Activated B cell treated with CpG ODN at 0.5 μM for 24 hours (primary cell): ENCODE measurements at places on chromosomes 6 and 20. TPM values are rescaled to one million over a fixed set of nuclear protein-coding genes. Genes with fewer than 3 reads are reported as not detected.

The ADGB gene
- not detected in 2 replicates for total RNA-seq

The SLA2 gene
- 0.59 and 0.67 TPM in 2 replicates for total RNA-seq

The SLC26A8 gene
- total RNA-seq = not detected in 2 replicates

The NKAIN4 gene
- total RNA-seq = not detected in 2 replicates

The NKX2-2 gene
- not detected in 2 replicates for total RNA-seq

DNA sequence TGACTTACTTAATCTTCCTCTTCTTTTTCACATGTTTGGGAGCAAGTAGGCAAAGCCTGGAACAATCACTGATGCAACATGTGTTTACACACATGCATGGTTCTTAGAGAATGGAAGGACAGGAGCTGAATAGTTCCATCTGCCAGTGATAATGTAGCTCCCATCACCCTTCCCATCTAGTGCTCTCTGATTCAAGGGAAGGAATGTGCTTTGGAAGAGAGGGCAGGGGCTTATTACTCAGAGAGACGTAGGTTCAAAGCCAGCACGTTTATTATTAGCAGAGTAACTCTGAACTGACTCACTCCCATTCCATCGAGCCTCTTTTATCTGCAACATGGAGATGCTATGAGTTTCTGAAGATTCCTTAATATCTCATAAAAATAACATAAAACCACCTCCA lies 211.9 kb downstream of the GMPR start:
- no peak for DNase-seq

GRCh38 chr6:33787954-33788693 lies 806 bp downstream of the LEMD2 start:
- peak; percentile 52 for DNase-seq

DNA sequence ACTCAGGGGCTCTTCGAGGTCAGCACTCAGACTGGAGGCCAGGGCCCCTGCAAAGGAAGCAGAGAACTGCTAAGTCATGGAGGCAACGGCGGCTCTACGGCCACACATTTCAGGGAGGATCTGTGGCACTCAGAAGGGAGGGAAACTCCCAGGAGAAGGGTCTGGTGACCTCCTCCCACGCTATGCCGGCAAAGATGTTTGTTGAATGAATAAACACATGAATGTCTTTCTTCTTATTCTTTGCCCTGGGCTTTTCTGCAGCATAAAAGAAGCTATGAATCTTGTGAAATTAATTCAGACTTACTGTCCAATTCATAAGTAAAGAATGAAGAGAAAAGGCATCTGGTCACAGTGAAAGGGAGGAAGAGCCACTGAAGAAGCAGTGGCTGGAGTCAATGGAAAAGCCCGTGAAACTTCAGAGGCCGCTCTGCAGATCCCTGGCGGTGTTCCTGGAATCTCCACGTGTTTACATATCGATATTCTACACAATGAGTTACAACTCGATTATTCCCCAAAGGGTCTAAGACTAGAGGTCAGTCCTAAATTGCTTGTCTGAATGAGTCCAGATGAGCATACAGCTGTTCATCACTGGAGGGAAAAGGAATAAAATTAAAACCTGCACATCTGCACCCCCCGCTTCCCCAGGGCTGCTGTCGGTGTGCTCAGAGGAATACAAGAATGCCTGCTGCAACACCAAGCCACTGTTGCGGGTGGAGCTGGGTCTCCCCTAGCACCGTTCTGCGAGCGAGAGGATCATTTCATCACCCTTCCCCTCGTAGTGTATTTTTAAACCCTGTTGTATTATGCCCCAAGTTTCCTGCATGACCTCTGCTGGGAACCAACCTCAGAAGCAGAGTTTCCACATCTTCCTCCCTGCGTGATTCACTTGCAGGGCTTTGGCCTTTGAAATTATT lies 25.6 kb downstream of the INSM1 start:
- DNase-seq = no peak

DNA sequence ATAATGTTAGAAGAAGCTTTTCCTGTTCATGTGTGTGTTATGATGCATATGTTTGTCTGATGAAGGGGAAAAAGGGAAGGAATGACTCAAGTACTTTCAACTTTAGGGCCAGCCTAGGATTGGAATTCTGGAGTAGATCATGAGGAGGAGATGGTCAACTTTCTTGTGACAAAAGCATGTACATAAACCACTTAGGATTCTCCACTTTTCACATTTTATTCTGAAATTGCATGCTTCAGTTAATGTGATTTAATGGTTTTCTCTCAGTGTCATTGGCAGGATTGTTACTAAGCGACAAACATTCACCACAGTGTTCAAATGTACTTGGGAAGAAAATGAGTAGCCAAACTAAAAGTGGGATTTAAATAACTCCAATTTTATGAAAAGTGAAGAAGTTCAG lies 80.1 kb downstream of the UTRN start:
- no peak for DNase-seq

GRCh38 chr6:55696501-55696900 lies 117.5 kb upstream of the HMGCLL1 start:
- no peak for DNase-seq

- DNase-seq = peak; percentile 27
Measured at GRCh38 chr6:142857796-142858555, 87.0 kb downstream of the HIVEP2 start.

DNA sequence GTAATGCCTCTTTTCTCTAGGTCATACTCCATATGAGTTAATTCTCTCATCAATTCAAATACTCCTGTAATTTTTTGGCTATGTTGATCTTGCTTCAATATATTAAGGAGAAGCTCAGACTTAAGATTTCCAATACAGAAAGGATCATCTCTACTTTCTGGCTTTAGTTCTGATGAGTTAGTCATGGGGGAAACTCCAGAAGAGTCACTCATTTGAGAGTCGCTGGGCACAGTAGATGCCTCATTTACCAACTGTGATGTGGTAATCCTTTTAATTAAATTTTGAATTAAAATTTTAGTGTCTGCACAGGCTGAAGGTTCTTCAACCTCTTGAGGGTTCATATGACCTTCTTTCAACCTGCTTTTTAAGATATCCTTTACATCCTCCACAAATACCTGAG lies 38.5 kb downstream of the DST start:
- no peak for DNase-seq

GRCh38 chr6:75157336-75157735 lies 48.5 kb downstream of the COL12A1 start:
- DNase-seq = no peak

DNA sequence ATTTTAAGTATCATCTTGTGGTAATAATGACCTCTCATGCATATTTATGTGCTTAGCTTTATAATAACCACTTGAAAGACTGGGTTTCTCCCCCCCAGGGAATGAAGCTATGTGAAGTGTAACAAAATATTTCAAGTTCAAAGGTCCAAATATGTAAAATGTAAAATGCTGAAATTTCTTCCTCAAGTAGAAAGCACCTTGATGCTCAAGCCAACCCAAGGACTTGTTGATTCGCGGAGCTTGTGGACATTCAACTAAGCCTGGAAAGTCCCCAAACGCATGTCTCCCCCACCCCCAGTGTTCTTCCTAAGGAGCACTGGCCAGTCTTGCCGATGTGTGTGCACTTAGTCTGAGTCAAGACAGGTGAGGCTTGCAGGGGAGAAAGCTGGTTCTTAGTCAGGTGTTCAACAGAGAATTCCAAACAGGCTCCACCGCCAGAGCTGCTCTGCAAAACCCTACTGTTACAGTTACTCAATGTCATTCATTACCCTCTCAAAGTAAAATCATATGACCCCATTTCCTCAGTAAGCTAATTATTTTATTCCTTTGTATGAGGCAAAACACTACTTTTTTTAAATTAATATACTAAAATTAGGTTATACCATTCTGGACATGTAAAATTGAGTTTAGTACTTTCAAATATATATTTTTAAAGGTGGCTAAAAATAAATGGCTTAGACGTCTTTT lies 46.9 kb upstream of the QKI start:
- no peak for DNase-seq

DNA sequence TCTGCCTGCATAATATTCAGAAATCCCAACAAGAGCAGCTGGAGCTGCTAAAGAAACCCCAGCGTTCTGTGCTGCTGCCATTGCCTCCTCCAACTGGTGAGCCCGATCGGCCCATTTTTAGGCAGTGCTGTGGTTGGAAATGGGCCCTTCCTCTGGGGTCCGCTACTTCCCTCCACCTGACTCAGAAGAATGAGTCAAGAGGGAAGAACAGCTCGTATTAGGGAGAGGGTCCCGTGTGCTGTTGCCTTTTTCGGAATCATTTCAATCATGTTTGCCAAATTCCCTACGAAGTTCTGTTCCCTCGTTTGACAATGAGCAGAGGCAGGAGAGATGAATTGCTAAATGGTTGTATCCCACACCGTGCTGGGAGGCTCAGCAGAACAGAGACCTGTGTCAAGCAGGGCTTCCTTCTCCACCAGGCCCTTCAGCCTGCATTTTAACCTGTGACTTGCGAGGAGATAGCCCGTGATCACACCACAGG lies 38.4 kb downstream of the THBS2 start:
- DNase-seq = no peak

DNA sequence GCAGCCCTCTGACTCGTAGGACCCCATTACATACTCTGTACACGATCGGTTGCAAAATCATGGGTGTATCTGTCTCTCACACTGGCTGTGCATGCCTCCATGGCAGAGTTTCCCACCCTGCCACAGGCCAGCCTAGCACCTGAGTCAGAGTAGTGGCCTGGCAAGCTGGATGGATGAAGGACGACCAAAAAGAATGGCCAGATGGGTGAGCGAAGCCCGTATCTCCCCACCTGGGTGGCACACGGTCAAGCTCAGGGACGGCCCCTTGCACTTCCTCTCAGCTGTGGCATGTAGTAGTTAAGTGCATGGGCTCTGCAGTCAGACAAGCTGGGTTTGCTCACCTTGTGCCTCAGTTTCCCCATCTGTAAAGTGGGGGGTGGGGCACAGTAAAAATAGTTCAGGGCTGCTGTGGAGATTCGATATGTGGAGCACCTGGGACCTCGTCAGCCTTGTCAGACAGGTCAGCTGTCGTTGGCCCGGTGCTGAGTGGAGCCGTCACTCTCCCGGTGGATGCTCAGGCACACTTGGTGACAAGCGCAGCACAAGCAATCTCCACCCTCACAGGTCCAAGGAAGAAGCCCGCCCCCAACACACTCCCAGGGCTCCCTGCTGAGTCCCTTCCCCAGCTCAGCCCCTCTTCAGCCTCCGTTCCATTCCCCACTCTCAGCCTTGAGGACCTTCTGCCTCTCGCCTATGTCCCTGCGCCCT lies 12.6 kb downstream of the CPNE5 start:
- DNase-seq = no peak

DNA sequence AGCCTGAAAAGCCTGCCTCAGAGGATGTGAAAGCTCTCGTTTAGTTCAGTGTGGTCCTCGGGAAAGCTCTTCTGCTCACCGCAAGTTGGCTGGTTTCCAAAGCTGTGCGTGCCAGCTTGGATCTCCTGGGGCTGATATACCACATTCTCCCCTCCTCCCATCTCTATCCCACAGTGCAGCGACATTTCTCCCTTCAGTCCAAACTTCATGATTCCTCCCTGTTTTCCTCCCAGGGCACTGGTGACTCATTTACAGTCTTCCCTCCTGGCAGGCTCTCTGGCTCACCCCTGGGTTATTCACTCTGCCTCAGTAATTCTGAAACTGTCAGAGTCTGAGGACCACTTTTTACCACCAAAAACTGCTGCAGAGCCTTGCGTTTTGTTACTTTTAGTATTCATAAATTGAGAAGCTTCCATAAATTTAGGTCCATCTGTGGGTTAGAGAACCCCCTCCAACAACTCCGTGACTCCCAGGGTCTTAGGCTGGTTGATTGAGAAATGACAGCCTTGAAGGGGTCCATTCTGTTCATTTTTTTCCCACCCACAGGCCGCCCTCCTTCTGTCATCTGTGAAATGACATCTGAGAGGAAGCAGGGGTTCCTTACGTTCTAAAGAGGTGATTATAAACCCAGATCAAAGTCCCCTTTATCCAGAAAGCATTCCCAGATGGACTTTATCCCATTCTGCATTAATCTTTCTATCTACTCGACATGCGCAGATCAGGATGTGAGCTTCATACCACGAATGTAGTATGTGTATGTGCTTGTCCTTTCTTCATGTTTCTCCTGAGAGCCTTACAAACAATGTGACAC lies 6.1 kb downstream of the TRIM10 start:
- no peak for DNase-seq

DNA sequence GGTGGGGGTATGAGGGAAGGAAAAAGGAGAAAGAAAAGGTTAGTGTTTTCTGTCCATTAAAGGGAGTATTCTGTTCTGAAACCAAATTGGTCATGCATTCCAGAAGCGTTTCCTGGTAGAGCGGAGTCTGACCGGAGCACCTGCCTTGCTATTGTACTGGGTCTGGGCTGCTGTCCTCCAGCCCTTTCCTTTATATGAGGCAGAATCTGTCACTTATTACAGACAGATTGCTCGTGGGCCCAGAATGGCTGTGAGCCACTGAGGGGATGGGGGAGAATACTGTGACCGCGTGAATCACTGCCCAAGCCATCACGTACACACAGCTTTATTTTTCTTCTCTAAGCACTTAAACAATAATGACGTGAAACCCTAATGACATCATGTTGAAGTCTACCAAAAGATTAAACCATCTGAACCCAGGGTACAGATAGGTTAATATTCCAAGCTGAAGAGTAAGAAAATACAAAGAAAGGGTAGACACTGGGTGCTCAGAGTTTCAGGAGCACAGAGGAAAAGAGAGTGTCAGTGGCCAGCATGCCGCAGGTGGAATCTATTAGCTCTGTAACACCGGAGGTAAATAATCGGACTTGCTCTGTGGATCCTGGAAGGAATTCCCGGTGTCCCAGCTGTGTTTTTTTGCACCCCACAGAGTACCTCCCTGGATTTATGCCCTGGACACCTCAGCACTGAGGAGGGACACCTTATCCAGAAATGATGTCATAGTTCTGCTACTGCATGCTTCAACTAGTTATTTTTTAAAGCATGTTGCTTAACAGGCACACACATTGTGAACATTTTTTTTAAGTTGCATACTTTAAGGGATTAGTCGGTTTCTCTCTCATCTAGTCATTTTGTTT lies 573.3 kb downstream of the PKHD1 start:
- no peak for DNase-seq

GRCh38 chr6:149168968-149169367 lies 148.5 kb upstream of the TAB2 start:
- DNase-seq = no peak

GRCh38 chr6:132814716-132815570 lies 574 bp downstream of the RPS12 start:
- DNase-seq = no peak

DNA sequence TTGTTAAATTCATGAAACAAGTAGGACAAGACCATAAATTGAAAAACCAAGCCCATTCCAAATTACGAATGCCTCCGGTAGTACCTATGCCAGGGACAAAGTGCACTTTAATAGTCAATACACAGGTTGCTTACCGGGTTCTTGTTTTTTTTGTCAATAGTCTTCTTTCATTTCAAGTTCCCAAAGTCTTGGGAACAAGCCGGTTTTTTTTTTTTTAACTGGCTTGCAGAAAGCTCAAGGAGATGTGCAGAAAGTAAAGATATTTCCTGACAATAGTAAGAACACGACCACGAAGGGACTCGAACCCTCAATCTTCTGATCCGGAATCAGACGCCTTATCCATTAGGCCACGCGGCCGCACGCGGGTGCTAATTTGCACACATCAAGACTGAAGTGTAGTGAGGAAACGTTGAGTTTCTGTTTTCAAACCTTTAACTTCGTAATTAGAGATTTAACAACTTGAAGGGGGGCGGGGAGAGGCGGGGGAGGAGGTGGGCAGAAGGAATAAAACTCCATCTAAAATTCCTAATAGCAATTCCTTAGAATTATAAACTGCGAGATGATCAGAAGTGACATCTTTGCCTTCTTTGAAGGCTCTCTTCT lies 181.0 kb downstream of the TRIM27 start:
- DNase-seq = no peak
